Fibroblast of upper back skin (primary cell): ENCODE measurements at places on chromosomes 4 and X.

- no peak for DNase-seq
These were observed 120.6 kb upstream of the NUDT6 start for GRCh38 chr4:123043013-123043412.

- peak; percentile 64 for DNase-seq
These were observed 671.6 kb upstream of the SLIT2 start for GRCh38 chr4:19580095-19580494.

DNA sequence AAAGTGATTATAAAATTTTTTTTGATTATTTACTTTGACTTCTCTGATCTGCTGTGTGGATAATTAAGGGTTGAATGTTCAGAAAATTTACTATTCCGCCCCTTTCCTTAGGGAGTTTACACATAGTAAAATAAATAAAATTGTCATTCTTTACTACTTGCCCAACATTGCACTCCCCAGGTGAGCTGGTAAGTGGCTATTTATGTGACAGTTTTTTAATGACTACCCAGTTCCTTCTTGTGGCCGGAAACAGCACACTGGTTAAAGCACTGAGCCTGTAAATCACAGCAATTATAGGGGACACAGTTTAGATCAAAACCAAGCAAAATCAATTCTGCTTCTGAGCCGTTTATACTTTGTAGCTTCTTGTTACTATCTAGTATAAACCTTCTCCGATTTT is 158.1 kb downstream of the FHIP1A start:
- no peak for DNase-seq

DNA sequence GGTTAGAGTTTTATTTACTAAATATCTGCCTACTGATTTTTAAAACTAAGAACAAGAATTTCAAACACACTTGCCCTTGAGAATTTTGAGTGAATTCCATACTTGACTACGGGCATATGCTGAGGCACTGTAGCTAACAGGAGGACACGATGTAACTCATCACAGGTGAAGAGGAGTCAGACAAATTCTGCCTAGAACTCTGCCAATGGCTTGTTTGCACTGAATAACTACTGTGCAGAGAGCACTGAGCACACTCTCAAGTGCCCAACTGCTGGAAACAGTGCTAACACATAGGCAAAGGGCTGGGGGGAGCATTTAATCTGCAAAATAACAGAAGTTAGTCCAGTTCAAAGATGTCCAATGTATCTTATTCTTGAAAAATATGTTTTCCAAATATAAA is 104.4 kb downstream of the WDFY3 start:
- DNase-seq, result no peak

- no peak for DNase-seq
These were observed 906.5 kb downstream of the FAT4 start for GRCh38 chr4:126221282-126221681.

DNA sequence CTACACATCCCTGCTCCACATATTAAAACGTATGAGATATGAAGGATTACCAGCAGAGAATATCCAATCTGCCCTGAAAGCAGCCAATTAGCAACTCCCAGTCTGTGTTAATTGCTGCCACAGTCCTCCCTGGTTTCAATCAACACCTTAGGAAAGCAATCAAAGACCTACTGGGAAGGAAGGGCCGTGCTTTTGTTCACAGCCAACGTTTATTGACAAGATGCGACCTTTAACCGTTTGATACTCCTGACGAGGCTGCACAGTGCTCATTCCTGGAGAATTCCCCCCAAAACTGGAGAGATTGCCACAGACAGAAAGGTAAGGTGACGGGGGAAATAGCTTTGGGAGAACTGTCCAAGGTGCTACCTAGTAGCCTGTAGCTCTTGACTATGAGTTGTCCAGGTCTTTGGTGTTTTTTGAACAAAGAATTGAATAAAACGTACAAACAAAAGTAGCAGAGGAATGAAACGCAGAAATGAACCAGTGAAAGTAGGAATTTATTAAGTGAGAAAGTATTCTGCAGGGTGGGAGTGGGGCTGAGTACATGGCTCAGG is 596.5 kb downstream of the NLGN4X start:
- no peak for DNase-seq

- DNase-seq, result no peak
These were observed 13.2 kb downstream of the ATP8A1 start for GRCh38 chr4:42643685-42644084.

DNA sequence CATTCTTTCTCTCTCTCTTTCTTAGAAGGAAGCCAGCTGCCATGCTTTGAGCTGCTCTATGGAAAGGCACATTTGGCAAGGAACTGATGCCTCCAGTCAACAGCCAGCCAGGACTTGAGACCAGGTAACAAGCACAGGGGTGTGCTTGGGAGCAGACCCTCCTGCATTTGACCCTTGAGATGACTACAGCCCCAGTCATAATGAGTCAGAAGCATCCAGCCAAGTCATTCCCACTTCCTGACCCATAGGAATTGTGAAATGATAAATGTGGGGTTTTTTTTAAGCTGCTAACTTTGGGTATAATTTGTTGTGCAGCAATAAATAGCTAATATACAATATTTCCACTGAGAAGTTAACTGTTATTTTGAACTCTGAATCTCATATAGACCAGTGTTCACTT is 446.9 kb downstream of the GRXCR1 start:
- peak; percentile 76 for DNase-seq

DNA sequence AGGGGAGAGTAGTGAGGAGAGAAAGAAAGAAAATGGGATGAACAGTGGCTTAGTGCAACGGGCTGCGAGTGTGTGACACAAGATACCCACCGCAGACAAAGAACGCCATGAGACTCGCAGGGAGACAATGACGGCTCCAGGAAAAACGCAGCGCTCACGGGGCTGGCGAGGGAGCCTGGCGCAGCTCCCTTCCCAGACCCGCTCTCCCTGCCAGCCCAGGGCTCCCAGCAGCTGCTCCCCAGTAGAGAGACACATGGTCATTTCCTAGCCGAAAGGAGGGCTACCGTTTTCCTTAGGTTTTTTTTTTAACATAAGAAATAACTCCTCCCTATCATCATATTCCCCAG is 149.5 kb downstream of the MAML3 start:
- peak; percentile 53 for DNase-seq

GRCh38 chrX:41327341-41327740 is 6.6 kb upstream of the DDX3X start:
- no peak for DNase-seq

DNA sequence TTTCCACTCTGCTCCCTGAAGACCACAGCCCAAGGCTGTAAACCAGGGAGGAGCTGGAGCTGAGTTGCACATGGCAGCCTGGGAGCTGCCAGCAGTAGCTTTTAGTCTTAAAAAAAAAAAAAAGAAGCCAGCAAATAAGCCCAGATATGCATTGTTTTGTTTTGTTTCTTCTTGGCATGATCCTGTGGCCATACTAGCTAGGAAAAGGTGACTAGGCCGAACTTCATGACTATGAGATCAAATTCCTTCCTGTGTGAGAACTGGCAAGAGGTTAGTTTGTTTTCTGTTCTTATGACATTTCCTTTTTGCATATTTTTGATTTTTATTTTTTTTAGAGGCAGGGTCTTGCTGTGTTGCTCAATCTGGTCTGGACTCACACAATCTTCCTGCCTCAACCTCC is 323.3 kb downstream of the DCTD start:
- no peak for DNase-seq

GRCh38 chrX:41956027-41956426 is 32.7 kb upstream of the CASK start:
- no peak for DNase-seq

GRCh38 chrX:65866146-65866545 is 173.7 kb downstream of the VSIG4 start:
- DNase-seq, result no peak

GRCh38 chr4:152479428-152480026 is 56.4 kb downstream of the FBXW7 start:
- DNase-seq, result peak; percentile 61

DNA sequence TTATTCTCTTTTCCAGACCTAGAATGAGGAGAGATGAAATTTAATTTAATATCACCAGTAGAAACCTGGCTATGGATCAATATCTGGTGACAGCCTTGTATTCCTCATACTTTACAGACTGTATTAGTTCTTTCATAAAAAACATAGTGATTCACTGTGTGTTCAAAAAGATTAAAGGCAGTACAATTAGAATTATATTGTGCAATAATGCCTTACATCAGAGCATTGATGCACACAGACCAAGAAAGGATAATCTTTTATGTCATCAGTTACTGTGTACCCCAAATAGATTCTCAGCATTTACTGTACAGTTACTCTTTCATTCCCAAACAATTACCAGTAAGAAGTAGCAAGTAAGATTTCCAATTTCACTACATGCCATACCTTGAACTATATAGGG is 260.5 kb upstream of the ANXA10 start:
- DNase-seq, result no peak

GRCh38 chrX:34426334-34426733 is 230.8 kb downstream of the TMEM47 start:
- DNase-seq, result no peak

- DNase-seq, result no peak
These were observed 15.3 kb downstream of the CPZ start for GRCh38 chr4:8607603-8608481.

DNA sequence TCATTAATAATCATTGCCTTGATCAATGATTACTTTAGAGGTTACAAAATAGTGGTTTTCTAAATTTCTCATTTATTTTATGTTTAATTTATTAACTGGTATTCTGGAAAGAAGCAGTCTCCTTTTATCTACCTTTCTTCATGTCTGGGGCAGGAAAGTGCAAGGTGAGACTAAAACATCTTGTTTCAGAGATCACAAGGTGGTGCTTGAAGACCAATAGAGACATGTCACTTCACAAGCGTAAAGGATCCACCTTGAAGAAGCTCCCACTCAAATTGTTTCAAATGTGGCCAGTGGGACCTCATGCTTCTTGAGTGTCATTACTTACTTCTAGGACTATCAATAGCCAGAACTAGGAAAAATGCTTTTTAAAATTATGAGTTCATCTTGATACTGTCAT is 1568.7 kb downstream of the RPA4 start:
- DNase-seq, result no peak

DNA sequence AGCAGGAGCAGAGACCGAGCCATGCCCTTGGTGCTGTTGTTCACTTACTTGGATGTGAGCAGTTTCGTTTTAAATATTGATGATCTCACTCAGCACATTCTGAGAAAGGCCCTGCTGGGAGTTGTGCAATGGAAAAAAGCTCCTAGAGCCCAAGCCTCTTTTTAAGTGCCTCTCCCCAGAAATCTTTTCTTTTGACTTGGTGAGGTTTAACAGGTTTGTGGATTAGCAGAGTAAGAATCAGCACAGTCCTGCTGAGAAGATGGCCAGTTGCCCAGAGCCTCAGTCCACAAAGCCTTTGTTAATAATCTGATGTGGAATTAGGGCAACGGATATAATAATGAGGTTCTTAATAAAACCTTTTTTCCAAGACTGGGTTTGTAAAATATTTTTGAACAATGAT is 157.5 kb upstream of the ATP6AP2 start:
- DNase-seq, result peak; percentile 56

DNA sequence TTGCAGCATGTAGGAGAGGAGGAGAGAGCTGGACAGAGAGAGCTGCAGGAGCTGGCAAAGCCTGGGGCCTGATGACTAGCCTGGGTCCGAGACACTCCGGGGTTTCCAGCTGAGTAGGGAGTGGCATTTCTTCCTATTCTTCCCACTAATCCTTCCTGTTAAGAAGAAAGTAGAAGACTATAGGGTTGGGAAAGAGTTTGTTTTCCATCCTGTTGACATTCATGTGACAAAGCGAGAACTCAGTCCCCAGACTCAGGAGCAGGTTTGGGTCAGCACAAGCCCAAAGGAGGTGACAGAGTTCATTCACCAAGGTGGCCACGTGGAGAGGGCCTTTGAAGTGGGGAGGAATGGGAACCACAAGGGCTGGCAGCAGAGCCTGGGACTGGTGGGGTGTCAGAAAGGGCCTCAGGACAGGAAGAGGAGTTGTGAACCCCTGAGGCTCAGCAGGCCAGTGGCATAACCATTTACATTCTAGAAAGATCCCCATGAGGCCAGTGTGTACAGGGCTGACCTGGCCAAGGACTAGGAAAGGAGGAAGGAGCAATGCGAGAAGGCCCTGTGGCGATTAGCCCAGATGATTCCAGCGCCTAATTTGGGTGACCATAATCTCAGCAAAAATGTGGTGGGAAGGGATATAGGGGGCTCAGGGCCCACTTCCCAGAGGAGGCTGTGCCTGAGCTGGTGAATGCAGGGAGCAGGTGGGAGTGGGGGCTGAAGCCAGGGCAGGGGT is 3.3 kb upstream of the HAUS3 start:
- no peak for DNase-seq

- no peak for DNase-seq
These were observed 977 bp upstream of the RBBP7 start for GRCh38 chrX:16870862-16871815.

GRCh38 chrX:38732866-38733265 is 68.4 kb upstream of the MID1IP1 start:
- DNase-seq, result no peak

DNA sequence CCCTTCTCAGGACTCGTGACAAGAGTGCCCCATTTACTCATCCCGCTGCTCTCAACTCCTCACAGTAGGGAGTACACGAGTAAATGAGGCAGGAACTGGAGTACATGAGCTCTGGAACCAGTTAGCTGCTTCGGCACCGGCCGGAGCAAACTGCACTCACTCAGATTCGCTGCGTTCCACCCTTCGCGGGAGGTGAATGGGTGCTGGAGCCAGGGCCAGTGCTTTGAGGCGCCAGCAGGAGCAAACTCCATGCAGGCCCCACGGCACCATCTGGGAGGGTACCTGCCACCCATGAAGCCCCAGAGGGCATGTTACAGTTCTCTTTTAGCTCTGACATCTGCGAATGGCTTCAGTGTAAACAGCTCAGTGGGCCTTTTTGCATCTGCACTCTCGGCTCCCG is 315.5 kb upstream of the GK2 start:
- no peak for DNase-seq

DNA sequence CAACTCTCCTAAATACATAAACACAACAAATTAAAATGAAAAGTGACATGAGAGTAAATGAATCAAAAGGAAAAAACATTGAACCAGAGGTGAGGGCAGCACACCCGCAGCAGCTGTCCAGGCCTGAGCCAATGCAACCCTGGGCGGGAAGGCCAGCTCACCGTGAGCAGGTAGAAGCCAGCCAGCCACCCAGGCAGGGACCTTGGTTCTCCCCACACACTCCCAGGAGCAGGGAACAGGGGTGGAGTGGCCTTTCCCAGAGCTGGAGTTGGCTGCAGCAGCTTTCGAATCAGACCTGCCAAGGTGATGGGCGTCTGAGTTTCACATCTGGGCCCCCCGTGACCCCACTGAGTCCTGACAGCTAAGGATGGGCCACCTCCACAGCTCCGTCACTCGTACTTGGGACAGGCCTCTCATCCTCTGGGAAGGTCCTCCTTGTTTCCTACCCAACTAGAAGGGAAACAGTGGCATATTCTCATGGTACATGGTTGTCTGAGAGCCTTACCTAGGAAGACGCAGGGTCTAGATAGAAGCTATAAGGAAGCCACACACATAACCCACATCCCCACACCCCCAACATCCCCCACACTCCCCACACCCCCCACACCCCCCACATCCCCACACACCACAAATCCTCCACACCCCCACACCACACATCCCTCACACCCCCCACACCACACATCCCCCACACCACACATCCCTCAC is 172.2 kb downstream of the DCLK2 start:
- no peak for DNase-seq

GRCh38 chr4:129240816-129241215 is 144.9 kb downstream of the C4orf33 start:
- peak; percentile 78 for DNase-seq

- peak; percentile 98 for DNase-seq
These were observed 71.7 kb downstream of the DDX60L start for GRCh38 chr4:168408620-168409019.
